ENCODE measurements at places on chromosomes 7 and 10.
A peak's percentile ranks its signal among the peaks of the same experiment; 100 is the strongest.

DNA sequence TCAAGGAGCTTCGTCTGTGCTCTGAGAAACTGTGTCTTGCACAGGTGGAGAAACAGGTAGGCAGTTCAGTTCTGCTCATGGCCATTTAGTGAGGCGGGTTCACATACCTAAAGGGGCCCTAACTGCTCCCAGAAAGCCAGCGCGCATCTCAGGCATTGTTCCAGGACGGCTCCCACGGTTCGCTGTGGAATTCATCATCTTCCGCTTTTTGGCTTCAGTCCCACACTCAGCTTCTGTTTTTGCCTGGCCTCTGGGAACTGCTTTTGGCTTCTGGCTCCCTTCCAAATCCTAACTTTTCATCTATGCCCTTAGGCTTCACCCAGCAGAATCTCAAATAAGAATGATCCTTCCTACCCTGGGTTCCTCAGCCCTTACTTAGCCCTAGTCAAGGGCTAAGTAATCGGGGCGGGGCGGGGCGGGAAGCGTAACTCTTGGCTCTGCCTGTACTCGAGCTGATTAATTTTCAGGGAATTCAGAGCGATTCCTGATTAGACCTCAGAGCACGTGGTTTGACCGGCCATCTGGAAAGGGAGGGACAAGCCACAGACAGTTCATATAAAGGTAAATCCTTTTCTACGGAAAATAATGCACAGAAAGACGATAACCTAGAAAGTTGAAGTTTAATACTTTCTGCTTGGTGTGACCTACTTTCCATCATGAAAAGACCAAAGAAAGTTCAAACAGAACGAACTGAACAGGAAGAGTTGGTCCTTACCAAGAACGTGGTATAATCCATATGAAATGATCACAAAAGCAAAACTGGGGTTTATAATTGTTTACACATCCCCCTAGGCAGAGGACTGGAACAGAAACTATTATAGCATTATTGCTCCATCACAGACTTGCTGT lies 105.7 kb downstream of the ST8SIA6 start:
- peak; percentile 25 for DNase-seq

GRCh38 chr7:132755538-132756483 lies 179.5 kb upstream of the PLXNA4 start:
- DNase-seq, result no peak

DNA sequence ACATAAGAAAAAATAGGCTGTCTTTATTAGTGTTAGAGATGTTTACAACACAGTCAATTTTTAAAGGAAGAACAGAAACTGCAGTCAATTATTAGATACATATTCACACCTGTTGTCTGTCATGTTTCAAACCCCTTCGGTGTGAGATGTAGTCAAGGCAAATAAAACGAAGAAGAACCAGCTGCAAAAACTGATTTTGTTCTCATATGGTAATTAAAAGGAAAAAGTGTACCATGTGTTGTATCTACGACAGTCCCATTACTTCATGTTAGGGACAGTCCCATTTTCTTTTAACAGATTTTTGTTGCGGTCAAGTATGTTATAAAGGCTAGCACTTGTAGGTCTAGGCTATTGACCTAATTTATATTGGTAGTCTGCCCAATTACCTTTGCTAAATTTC lies 149.4 kb downstream of the LRRN3 start:
- no peak for DNase-seq

DNA sequence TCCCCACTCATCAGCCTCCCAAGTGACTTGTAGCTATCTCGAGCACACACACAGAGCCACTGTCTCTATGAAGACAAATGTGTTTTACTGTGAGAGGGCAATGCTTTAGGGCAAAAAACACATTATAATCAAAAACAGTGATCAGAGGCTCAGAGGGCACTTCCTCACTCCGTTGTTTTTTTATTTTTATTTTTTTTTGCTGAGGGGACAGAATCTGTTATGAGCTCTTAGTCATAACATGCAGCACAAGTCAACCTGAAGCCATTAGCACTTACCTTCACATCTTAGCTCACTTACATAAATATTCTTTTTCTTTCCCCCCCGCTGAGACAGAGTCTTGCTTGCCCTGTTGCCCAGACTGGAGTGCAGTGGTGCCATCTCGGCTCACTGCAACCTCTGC lies 157.7 kb downstream of the CALN1 start:
- no peak for DNase-seq

DNA sequence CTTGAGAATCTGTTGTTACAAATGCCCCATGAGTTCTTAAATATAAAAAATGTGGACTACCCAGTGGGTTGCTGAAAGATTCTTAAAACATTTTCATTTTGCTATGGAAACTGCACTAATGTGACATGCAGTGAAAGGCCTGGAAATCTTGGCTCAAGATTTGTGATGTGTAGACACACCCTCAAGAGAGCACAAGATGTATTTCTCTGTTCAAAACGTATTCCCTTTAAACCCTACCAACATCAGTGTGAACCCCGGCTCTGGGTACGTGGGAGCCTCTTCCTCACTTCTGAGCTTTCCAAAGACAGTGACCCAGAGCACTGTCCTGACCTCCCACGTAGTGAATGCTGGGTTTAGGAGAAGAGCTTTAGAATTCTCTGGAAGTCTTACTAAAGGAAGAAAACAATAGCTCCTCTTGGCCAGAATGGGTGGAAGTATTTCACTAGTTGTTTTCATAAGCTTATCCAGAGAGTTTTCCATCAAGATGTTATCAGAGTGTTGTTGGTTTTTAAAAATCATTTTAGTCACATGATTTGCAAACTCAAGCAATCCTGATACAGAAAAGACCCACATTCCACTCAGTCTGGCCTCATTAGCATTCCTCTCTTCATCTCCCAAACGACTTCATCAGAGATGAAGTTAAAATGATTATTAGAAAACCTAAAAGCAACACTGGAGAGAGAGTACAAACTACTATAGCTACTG lies 81.5 kb upstream of the AFAP1L2 start:
- no peak for DNase-seq

- DNase-seq, result no peak
These were observed 210.6 kb downstream of the ARL4A start for GRCh38 chr7:12898004-12898403.

DNA sequence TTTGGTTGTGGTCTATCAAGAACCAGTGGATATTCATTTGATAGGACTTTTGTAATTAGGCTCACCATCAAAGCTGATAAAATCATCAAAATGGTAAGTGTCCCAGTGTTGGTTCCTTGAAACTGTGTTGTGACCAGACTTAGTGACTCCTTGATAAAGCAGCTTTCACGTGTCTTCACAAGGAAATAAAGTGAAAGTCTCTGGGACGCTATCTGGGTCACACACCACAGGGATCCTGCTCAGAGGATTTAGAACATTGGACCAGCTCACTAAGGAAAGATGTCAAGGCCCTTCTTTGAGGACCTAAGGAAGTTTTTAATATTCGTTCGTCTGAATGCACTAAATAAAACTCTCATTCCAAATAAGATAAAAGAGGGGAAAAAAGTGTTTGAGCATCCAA lies 193.1 kb downstream of the RNLS start:
- DNase-seq, result no peak

- no peak for DNase-seq
These were observed 17.9 kb upstream of the MPP7 start for GRCh38 chr10:28320799-28321198.

- DNase-seq, result no peak
These were observed 32.4 kb downstream of the TACR2 start for GRCh38 chr10:69384320-69384719.

DNA sequence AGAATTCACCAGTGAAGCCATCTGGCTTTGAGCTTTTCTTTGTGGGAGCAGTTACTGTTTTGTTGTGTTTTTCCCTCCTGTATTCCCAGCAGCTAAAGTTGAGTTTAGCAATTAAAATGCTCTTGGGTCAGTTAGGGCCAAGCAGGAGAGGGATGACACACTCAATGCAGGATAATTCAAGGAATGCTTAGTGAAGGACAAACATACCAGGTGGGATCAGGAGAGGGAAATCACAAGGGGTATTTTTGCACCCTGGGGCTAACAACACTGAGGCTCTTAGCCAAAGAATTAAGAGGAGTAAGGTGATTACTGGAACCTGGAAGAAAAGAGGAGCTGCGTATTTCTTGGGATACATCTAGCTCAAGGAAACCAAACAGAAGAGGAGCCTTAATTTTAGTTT lies 82.4 kb upstream of the KCND2 start:
- no peak for DNase-seq

- no peak for DNase-seq
These were observed 561 bp upstream of the HNRNPF start for GRCh38 chr10:43409385-43410109.

- no peak for DNase-seq
These were observed 36.6 kb downstream of the AP3M1 start for GRCh38 chr10:74114041-74114448.

GRCh38 chr10:14062528-14063260 lies 268.0 kb downstream of the FRMD4A start:
- no peak for DNase-seq

DNA sequence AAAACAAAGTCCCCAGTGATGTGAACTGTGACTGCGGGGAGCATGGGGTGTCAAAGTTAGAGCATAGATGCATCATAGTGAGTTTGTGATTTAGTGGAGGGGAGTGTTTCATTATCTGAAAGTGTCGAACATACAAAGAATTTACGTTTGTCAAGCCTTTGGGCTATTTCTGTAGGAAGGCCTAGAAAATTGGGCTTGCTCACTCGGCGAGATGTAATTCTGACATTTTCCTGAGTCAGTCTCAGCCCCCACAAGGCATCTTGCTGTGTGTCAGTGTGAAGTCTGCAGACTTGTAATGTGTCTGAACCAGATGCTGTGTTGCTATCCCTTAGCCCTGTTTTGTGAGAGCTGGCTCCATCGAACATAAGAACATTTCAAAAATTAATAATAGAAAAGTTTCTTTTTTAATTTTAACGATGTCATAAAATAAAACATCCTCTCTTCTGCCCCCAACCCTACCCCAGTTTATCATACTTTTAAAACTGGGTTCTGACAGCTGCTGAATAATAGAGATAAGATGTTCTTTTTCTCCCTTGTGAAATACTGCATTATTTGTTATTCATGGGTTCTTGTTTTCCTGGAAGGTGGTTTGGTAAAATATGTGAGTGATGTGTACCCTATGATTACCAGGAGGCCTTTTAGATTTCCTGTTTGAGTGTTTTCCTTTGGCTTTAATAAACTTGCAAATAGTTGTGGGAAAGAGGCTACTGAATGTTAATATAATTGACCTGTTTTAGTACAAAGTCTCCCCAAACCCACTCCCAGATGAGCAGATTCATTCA lies 207.4 kb downstream of the GPR158 start:
- no peak for DNase-seq

DNA sequence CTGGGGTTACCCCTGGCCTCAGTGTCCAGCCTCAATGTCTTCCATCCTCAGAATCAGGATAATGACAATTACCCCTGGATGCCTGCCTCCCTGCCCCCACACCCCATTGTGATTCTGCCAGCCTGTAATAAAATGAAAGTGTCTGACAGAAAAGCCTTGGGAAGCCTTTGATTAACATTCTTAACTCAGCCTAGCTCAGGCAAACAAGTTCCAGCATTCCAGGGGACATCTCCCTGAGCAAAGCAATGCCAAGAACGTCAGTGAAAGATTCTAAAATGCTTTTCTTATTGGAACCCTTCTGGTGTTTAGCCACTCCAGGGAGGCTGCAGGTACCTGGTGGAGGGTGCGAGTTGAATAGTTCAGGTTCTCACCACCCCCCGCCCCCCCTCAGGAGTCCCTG lies 18.7 kb downstream of the AFAP1L2 start:
- no peak for DNase-seq

DNA sequence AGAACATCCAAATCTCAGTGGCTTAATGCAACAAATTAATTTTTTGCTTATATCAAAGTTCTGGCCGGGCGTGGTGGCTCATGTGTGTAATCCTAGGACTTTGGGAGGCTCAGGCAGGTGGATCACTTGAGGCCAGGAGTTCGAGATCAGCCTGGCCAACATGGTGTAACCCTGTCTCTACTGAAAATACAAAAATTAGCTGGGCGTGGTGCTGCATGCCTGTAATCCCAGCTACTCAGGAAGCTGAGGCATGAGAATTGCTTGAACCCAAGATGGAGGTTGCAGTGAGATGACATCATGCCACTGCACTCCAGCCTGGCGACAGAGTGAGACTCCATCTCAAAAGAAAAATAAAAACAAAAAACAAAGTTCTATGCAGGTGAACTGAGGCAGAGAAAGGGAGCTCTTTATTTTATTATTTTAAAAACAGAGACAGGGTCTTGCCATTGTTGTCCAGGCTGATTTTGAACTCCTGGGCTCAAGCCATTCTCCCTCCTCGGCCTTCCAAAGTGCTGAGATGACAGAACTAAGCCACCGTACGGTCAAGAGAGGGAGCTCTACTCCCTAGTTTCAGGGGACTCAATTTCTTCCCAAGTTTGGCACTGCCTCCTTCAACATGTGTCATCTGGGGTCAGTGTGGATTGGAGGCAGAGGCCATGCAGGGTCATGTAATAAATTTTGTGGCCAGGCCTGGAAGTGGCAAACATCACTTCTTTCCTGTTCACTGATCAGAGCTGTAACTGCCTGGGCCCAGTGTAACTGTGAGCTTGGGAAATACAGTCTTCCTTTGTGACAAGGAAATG lies 2.4 kb downstream of the ADCK2 start:
- DNase-seq, result no peak

DNA sequence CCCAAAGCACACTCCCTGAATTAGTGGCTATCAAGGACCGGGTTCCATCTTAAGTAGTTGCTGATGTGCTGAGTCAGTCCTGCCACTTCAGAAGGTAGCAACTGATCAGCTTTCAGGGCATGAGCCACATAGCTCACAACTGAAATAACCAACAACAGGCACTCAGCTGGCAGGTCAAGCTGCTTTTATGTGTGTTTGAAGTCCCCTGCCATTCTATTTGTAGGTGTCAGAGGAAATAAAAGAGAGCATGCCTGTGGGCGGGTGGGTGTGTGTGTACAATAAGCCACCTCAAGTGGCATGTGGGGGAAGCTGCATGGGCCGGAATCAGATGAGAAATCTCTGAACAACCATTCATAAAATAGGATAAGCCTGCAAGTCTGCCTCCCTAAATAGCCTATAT lies 114.3 kb upstream of the YAE1 start:
- DNase-seq, result no peak

- DNase-seq, result no peak
These were observed 80.2 kb downstream of the VWDE start for GRCh38 chr7:12323415-12323814.

GRCh38 chr10:11667756-11668155 lies 56.3 kb upstream of the USP6NL start:
- DNase-seq, result no peak

DNA sequence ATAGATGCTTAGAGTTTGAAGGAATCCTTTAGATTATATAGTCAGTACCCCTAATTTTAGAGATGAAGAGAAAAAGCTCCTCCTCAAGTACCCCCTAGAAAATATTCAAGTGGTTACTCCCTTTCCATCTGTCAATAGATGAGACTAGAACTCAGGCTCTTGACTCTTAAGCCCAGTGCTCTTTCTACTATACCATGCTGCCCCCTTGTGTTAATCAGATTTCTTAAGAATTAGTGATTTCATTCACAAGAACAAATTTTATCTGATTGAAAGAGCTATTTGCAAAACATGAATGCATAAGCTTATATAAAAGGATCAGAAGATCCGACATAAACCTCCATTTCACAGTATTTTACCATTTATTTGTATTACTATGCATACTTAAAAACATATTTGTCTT lies 179.3 kb downstream of the TFEC start:
- peak; percentile 8 for DNase-seq

- no peak for DNase-seq
These were observed 104.8 kb upstream of the ZNF32 start for GRCh38 chr10:43753397-43754061.

- DNase-seq, result no peak
These were observed 96.0 kb downstream of the NOD1 start for GRCh38 chr7:30382607-30383006.
